RWPE1 (cell line): ENCODE measurements at places on chromosomes 5 and 9.

- no peak for DNase-seq
Measured at GRCh38 chr9:8027351-8027750, 227.8 kb upstream of the DMAC1 start.

DNA sequence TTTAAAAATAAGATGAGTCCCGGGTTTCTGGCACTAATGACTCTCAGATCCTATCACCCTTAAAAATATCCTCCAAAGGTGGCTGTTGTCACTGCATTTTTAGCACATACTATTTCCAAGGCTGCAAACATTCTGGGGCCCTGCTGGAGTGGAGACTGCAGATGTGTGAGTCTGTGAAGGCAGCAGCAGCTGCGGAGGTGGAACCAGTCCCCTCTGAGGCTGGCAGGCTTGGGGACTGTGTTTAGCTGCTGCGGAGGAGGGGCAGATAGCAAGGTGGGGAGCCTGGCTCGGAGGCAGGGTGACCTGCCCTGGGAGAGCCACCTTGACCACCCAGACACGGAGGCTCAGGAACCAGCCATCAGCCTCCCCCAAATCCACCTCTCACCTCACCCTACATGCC, 77.0 kb downstream of the C5orf15 start:
- DNase-seq, result no peak

DNA sequence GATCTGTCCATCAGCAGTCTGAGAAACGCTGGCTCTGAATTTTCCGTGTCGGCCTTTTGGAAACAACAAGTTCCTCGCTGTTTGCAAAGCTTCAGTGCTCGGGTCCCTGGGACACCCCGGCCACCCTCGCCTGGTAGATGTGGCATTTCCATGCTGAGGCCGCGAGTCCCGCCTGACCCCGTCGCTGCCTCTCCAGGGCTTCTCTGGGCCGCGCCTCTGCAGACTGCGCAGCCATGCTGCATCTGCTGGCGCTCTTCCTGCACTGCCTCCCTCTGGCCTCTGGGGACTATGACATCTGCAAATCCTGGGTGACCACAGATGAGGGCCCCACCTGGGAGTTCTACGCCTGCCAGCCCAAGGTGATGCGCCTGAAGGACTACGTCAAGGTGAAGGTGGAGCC, 4.7 kb downstream of the NTNG2 start:
- DNase-seq, result no peak

GRCh38 chr5:116766470-116766947, 191.9 kb upstream of the SEMA6A start:
- DNase-seq, result peak; percentile 52
